ENCODE measurements at places on chromosomes 7 and 10. TPM values are rescaled to one million over a fixed set of nuclear protein-coding genes. Genes with fewer than 3 reads are reported as not detected.

CRTAC1 gene
- total RNA-seq, result 0.37 TPM

AKR1B15 gene
- not detected for total RNA-seq

SPAG6 gene
- 0.14 TPM for total RNA-seq

VAX1 gene
- not detected for total RNA-seq

CLDN15 gene
- 3.0 TPM for total RNA-seq

C10orf105 gene
- not detected for total RNA-seq

ZNF503 gene
- total RNA-seq, result 30.3 TPM

SFTPA2 gene
- total RNA-seq, result 1.3 TPM

RARRES2 gene
- 247 TPM for total RNA-seq

AKR1C8 gene
- not detected for total RNA-seq

SNX10 gene
- 4.1 TPM for total RNA-seq

- H3K4me3 ChIP-seq, result no peak overlapping the region
- no peaks in the 10 kb centered on the region for H3K27me3 ChIP-seq
- H3K4me1 ChIP-seq, result no peaks in the 10 kb centered on the region
- no peak for DNase-seq
- no peak overlapping the region for H3K27ac ChIP-seq
Observed at GRCh38 chr7:9854605-9855004, 1119.1 kb upstream of the PHF14 start.

DNA sequence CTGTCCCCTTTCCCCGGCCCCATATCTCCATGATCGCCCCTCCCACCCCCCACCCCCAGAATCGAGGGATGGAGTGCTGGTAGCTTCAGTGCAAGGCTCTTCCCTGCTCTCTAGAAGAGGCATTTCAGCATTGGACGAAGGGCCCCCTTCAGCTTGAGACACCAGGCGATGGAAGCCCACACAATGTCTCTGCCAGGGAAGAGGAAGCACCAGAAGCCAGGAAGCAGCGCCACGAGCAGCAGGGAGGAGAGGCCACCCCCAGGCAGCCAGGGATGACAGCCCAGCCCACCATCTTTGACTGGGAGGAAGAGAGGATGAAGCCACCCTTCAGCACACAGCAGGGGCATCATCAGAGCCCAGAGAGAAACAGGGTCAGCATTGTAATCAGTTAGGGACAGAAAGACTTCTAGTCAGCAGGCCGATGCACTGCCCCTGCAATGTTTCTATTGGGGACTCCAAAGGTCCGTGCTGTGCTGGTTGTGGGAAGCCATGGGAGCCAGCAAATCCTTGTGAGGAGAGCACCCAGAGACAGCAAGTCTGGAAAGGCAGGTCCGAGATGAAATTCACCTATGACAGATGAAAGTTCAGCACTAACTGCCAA, 15.7 kb downstream of the TMEM72 start:
- H3K4me1 ChIP-seq, result peaks cover 5% of the 10 kb centered on the region
- H3K36me3 ChIP-seq, result no peaks in the 10 kb centered on the region
- H3K27ac ChIP-seq, result peak overlapping the region; percentile 39
- DNase-seq, result peak; percentile 14
- no peak overlapping the region for H3K4me3 ChIP-seq
- H3K27me3 ChIP-seq, result no peaks in the 10 kb centered on the region

- H3K4me1 ChIP-seq, result peaks cover 3% of the 10 kb centered on the region
- no peak overlapping the region for H3K27ac ChIP-seq
- H3K27me3 ChIP-seq, result no peaks in the 10 kb centered on the region
- H3K36me3 ChIP-seq, result no peaks in the 10 kb centered on the region
- DNase-seq, result no peak
Observed at GRCh38 chr10:16792675-16793074, 24.5 kb downstream of the RSU1 start.

- H3K27me3 ChIP-seq, result no peaks in the 10 kb centered on the region
- H3K4me3 ChIP-seq, result no peak overlapping the region
- H3K36me3 ChIP-seq, result no peaks in the 10 kb centered on the region
Observed at GRCh38 chr10:13930120-13930519, 343.4 kb downstream of the PRPF18 start.

DNA sequence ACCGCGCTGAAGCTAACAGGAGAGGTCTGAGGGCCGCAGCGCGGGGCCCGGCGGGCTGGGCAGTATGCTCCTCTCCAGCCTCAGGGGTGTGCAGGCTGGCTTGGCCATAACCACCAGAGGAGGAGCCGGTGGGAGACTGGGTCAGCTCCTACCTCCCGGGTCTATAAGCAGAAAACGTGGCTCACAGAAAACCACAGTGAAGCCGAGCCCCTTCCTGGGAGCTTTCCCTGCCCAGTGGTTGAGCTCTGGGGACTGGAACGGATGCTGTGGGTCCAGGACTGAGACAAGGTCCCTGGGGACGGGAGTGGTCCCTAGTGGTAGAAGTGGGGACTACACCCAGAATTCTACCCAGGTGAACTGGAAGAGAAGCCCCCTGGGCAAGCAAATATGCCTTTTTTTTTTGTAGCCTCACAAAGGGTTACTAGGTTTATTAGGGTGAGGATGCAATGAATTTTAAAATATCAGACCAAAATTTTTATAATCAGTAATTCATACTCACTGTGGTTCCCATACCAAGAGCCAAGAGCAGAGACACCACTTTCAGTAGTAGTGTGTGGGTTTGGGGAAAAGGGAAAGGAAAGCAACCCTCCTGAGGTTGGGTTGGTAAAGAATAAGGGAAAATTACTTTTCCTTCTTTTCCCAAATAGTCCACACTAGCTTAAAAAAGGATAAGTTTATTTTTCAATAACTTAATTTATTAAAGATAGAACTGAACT, 67.9 kb upstream of the PRKCQ start:
- no peak overlapping the region for H3K27ac ChIP-seq
- peak; percentile 46 for DNase-seq
- H3K4me3 ChIP-seq, result no peak overlapping the region
- no peaks in the 10 kb centered on the region for H3K4me1 ChIP-seq
- H3K36me3 ChIP-seq, result no peaks in the 10 kb centered on the region
- peaks cover 12% of the 10 kb centered on the region for H3K27me3 ChIP-seq

- H3K4me3 ChIP-seq, result no peak overlapping the region
- H3K36me3 ChIP-seq, result no peaks in the 10 kb centered on the region
- peaks cover 18% of the 10 kb centered on the region for H3K4me1 ChIP-seq
- H3K27me3 ChIP-seq, result no peaks in the 10 kb centered on the region
- no peak overlapping the region for H3K27ac ChIP-seq
- peak; percentile 49 for DNase-seq
Observed at GRCh38 chr10:92242910-92243671, 47.8 kb downstream of the CPEB3 start.

- no peaks in the 10 kb centered on the region for H3K4me1 ChIP-seq
- no peak for DNase-seq
- no peaks in the 10 kb centered on the region for H3K27me3 ChIP-seq
- H3K4me3 ChIP-seq, result no peak overlapping the region
- no peaks in the 10 kb centered on the region for H3K36me3 ChIP-seq
- no peak overlapping the region for H3K27ac ChIP-seq
Observed at GRCh38 chr7:78080811-78081210, 282.2 kb downstream of the PHTF2 start.

GRCh38 chr10:23780331-23780730, 341.5 kb downstream of the OTUD1 start:
- no peak overlapping the region for H3K4me3 ChIP-seq
- no peaks in the 10 kb centered on the region for H3K36me3 ChIP-seq
- no peak overlapping the region for H3K27ac ChIP-seq
- no peaks in the 10 kb centered on the region for H3K4me1 ChIP-seq
- no peak for DNase-seq

All from pancreas (tissue), 10 donors.